Activated CD4-positive, alpha-beta T cell treated with anti-CD3 and anti-CD28 coated beads for 4 hours (primary cell): ENCODE measurements at places on chromosomes 12 and 14.
A peak's percentile ranks its signal among the peaks of the same experiment; 100 is the strongest.

- DNase-seq, result no peak
Measured at GRCh38 chr12:128823216-128823915, 392 bp downstream of the SLC15A4 start.

DNA sequence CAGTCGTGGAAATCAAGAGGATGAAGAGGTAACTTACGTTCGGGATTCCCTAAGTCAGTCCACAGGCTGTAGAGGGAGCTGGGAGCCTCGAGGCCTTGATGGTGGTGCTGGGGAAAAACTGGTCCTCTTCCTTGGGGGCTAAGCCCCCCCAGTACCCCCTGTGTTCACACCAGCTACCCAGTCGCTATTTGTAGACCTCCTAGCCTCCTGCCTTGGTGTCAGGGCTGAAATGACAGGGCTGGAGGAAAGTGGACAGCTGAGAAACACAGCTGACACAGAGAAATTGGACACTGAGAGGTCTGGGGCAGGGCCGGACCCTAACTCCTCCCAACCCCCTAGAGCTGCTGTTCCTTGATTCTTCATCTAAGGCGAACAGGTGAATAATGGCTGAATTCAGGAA lies at the start of gene STAC3:
STAC3 (minus strand) TSS at position 232 of the 400 bp plus-strand sequence. CDS start 1,551 bp downstream, outside the sequence.
- DNase-seq, result no peak

DNA sequence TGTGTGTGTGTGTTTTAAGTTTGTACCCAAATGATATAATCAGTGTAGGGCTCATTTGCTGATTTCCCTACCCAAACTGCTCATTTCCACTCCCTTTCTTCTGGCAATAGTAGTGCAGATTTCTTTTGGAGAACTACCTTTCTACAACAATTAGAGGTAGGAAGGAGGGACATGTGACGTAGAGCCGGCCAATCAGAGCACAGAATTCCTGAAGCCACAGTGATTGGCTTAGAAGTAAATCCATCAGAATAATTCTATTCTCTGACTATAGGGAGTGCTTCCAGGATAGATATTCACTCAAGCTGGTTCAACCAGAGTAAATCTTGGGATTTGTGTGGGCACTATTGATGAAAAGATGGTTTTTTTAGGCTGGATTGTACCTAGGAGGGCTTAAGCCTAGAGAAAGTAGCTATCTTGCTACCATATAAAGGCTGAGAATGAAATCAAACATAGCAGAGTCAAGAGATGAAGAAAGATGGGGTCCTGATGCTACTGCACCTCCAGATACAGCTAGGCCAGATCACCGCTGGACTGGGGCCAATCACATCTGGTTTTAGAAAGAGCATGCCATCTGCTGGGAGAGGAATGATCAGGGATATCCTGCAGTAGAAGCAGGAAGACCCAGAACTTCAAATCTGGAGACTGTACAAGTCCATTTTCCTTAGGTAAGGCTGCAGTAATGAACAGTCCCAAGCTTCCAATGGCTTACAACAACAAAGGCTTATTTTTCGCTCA lies 54.1 kb upstream of the NUAK1 start:
- no peak for DNase-seq

- DNase-seq, result no peak
Measured at GRCh38 chr14:34781242-34781641, 66.8 kb upstream of the CFL2 start.

DNA sequence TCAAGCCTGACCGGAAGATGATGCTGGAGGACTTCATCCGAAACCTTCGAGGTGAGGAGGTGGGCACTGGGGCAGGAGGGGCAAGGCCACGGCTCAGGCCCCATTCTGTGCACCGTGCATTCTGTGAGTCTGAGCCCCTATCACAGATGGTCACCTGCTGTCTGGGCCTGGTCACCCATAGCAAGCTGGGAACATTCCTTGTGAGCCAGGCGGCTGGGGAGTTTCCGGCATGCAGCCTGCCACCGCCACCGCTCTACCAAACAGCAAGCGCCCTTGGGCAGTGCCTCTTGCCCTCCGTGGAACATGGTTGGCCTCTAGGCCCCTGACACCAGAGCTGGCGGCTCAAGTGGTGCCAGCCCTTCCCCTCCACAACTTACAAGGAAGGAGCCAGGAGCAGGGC lies 56.3 kb downstream of the SLC6A12 start:
- DNase-seq, result no peak

DNA sequence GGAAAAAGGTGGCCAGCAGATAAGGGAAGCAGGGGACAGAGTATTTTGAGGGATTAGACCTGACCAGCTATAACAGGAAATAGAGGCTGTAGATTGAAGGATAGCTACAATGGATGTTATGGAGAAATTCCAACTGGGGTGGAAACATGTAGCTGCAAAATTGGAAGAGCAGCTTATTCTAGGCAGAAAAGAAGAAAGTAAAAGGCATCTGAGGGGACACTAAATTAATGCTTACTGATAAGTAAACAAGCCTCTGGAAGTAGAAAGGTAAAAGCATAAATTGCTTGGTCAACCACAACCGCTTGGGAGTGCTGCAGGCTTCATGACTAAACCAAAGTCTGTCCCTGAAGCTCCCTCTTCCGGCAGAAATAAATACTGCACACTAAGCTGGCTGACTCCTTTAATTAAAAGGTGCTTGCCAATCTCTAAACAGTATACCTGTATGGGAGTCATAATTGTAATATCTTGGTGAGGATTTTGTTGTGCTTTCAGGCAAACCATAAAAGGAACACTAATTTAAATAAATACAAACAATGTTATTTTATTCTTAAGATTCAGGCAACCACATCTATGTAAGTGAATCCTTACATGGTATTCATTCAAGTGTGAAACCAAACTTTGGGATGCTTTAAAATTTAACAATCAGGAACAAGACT lies 7.7 kb downstream of the UBC start:
- DNase-seq, result peak; percentile 81

GRCh38 chr14:34056046-34056445 lies 105.2 kb upstream of the EGLN3 start:
- DNase-seq, result no peak

- no peak for DNase-seq
Measured at GRCh38 chr12:132054983-132055382, 89.1 kb downstream of the DDX51 start.

GRCh38 chr12:56994231-56994746 lies 12.1 kb downstream of the ZBTB39 start:
- DNase-seq, result no peak

- DNase-seq, result no peak
Measured at GRCh38 chr12:116863275-116863767, 17.9 kb downstream of the HRK start.

- no peak for DNase-seq
Measured at GRCh38 chr14:78292003-78292402, 121.8 kb downstream of the NRXN3 start.

- no peak for DNase-seq
Measured at GRCh38 chr14:22232486-22232885, 356.5 kb downstream of the DAD1 start.

- no peak for DNase-seq
Measured at GRCh38 chr12:109967383-109968031, 28.7 kb downstream of the GIT2 start.

GRCh38 chr12:84113666-84114065 lies 798.9 kb downstream of the SLC6A15 start:
- DNase-seq, result no peak

DNA sequence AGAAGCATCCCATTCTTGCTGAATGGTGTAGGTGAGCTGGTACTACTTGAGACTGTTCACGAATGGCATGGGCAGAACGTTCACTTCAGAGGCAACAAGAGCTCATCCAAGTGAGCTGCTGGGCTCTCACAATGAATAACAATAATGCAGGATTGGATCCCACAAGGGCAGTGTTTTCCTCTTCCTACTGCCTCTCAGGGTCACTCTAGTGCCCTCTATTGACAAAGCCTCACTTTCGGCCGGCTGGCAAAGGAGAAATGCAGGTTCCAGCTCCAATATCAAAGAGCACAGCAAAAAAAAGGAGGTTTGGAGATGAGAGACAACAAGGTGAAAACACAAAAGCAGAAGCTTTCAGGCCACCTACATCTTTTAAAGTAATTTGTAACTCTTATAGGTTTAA lies 74.6 kb upstream of the MYF6 start:
- no peak for DNase-seq

- no peak for DNase-seq
Measured at GRCh38 chr12:53498235-53498630, 1.0 kb downstream of the MAP3K12 start.

DNA sequence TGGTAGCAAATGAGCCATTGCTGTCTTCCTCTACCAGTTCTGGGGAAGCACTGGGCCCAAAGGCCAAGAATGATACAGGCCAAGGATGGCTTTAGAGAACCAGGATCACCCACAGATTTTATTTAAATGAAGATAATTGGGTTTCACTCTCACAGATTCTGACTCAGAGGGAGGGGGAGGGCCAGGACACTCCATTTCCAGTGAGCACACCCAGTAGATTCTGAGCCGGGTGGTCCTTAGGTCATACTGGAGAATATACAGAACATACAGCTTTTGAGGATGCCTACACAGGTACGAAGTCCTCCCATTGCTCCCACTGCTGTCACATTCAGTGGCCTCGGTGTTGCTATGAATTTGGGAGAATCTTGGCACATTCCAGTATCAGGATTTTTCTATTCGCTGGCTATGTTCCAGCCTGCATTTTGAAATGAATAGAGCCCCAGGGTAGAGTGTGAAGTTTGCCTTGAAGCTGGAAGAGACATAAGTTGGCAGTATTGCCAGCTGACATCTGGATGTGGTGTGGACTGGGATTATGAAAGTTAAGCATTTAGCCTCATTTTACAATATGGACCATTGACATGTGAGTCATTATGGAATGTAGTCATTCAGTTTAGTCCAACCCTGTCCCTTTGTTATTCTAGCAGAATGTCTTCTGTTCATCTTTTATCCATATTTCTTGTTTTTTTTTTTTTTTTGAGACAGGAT lies 45.8 kb upstream of the POC1B start:
- no peak for DNase-seq

DNA sequence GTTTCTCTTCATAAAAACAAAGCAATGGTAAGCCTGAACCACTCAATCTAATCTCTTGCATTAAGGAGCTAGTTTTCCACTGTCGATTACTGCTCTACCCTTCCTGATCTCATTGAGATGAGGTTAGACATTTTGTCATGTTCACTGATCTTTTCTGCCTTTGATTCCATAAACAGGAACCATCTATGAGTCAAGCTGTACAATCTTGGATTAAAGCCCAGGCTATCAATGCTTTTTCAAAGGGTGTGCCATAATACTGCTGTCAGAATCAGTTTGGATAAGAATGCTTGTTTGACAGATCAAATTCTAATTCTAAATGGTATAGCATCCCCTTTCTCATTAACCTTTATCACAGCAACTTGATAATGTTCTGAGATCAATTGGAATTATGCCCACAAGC lies 16.1 kb downstream of the GRIP1 start:
- no peak for DNase-seq

DNA sequence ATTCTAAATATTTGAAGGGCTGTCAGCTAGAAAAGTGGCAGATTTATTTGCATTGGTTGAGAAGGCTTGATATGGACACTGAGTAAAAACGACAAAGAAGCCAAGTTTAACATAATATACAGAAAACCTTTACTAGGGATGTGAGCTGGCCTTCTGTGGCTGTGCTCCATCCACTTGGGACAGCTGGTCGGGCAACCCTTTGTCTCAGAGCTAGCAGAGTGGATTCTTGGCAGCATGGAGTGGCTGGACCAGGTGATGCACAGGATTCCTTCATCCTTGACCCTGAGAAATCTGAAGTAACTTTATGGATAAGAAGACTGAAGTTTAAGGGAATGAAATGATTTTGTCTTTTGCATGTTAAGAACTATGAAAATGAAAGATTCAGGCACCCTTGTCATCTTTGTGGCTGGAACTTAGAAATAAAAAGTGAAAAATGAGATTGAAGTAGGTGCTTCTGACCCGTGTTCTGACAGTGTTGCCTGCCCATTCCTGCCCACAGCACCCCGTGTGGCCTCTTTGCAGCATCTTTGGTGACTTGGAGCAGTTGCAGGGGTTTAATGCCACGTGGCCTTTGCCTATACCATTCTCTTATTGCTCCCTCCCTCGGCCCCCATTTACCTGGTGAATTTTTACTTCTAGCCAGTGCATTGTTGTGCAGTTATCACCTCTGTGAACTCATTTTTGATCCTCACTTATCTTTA lies 32.6 kb downstream of the PELI2 start:
- DNase-seq, result no peak

- no peak for DNase-seq
Measured at GRCh38 chr14:100088226-100088625, 23.0 kb downstream of the EVL start.

DNA sequence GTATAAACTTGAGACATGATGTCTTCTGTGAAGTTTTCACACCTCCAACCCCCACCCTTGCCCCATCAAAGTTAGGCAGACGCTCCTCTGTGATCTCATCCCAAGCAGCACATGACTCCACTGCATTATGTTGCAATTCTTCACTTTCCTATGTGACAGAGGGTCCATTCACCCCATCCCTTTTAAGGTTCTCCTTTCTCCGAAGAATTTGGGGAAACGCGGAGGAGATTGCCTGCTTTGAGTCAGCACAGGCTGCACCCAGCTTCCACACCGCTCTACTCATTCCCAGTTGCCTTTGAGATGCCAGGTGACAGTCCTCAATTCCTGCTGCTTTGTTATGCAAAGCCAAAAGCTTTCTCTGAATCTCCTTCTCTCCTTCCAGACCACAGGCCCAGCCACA lies 61.8 kb downstream of the PHLDA1 start:
- no peak for DNase-seq

DNA sequence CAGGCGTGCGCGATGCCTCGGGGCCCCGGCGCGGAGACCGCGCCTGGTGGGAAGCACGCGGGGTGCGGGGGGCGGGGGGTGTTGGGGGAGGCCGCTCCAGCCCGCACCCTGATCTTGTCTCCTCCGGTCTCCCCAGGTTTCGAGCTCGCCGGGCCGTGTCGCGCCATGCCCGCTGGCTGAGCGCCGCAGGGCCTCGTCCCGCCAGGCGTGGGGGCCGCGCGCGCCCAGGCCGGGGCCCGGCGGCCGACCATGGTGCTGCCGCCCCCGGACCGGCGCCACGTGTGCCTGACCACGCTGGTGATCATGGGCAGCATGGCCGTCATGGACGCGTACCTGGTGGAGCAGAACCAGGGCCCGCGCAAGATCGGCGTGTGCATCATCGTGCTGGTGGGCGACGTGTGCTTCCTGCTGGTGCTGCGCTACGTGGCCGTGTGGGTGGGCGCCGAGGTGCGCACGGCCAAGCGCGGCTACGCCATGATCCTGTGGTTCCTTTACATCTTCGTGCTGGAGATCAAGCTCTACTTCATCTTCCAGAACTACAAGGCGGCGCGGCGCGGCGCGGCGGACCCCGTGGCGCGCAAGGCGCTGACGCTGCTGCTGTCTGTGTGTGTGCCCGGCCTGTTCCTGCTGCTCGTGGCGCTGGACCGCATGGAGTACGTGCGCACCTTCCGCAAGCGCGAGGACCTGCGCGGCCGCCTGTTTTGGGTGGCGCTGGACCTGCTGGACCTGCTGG lies 2.4 kb downstream of the TMEM121 start:
- DNase-seq, result peak; percentile 75
